ENCODE measurements at places on chromosomes 13 and 19.

- no peak for DNase-seq
These were observed 51.0 kb upstream of the RCBTB2 start for GRCh38 chr13:48583859-48584311.

DNA sequence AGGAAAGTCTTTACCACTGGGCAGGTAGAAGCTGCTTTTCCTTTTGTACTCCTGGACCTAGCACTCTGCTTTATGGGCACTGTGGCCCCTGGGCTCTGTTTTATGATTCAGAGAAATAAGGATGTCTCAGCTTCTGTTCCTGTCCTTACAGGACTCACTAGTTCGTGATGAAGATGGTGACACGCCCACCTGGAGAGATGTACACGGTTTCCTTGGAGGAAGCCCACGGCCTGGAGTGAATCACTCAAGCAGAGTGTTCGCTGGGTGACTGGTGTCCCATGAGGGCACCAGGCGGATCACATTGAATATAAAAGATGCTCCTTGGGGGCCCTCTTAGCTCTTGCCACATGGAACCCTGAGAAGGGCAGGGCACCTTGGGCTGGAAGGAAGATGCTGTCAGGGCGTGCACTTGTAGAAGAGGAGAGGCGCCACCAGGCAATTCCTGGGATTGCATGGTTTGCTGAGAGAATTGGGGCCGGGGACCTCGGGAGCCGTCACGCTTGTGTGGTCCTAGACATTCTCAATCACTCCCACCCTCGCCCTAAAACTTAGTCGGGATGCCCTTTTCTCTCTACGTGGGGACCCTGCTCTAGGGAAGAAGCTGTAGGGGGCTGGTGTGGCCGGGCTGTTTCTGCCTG, 202.6 kb downstream of the TSHZ3 start:
- DNase-seq = no peak

DNA sequence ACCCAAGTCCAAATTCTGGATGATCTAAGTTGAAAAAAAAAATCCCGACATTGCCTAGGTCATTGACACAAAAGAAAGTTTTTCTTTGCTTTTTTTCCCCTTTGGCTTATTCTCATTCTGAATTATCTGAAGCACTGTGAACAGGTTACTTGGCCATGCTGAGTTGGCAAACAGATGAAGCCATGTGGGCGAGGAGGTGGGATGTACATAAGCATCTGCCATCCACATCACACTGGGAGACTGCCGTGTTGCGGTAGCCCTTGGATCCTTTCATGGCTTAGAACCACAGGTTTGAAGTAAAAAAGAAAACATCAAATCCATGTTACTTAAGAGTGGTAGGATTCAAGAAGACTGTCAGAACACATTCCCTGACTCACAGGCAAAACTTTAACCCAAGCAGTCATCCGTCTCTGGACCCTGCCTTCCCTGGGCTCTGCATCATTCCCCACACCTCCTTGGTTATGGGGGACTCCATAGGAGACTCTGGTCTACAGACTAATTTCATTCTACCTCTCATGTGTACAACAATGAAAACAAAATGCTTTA, 242.5 kb upstream of the SERP2 start:
- DNase-seq = no peak

GRCh38 chr13:112603641-112604225, 15.8 kb upstream of the TUBGCP3 start:
- no peak for DNase-seq

- no peak for DNase-seq
These were observed 69.1 kb upstream of the WASF3 start for GRCh38 chr13:26488236-26489003.

- DNase-seq = no peak
These were observed 13.3 kb downstream of the SLC25A42 start for GRCh38 chr19:19077103-19077502.

DNA sequence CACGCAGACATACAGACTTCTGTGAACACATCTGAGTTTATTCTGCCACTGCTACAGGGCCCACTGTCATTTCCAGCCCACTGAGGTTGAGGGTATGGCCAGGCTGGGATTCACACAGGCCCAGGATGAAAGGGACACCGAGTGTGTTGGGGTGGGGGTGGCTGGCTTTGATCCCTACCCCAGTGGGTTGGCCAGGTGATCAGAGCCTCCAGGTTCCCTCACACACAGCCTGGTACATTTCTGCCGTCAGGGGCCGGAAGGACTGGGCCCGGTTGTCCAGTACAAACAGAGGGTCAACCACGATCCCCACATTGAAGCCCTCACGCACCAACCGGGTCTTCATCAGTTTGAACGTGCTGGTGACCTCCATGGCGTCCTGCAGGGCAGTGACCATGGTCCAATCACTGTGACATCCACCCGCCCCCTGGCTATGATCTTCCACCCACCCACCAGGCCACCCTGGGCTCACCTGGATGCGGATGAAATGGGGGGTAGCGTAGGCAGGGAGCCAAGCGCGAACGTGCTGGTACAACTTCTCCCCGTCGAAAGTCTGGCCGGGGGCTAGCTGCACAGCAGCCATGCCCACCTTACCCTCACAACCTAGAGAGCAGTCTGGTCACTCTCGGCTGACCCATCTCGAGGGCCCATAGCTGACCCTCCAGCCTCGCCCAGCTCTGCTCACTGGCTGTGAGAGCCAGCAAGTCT, 13.3 kb downstream of the SLC27A5 start:
- DNase-seq = no peak

DNA sequence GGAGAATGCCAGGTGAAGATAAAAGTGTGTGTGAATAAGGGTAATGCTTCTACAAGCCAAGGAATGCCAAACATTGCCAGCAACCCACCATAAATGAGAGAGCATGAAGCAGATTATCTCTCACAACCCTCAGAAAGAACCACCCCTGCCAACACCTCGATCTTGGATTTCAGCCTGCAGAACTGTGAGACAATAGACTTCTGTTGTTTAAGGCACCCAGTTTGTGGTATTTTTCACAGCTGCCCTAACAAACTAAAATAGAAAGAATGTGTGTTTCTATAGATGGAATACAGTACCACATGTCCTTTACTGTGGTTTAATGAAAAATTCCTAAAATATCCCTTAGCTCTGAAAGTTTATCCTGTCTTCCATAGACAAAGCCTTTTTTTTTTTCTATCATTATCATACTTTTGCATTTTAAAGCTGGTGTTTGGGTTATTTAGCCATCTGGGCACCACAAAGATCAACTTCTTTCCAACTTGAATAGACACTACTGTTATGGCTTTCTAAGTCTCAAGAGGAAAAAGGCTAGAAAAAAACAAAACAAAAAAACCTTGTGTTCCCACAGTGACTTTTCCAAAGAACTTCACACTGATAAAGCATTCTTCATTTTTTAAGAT, 505.6 kb downstream of the KCTD12 start:
- no peak for DNase-seq

- no peak for DNase-seq
These were observed 3.9 kb downstream of the F10 start for GRCh38 chr13:113126265-113127150.

DNA sequence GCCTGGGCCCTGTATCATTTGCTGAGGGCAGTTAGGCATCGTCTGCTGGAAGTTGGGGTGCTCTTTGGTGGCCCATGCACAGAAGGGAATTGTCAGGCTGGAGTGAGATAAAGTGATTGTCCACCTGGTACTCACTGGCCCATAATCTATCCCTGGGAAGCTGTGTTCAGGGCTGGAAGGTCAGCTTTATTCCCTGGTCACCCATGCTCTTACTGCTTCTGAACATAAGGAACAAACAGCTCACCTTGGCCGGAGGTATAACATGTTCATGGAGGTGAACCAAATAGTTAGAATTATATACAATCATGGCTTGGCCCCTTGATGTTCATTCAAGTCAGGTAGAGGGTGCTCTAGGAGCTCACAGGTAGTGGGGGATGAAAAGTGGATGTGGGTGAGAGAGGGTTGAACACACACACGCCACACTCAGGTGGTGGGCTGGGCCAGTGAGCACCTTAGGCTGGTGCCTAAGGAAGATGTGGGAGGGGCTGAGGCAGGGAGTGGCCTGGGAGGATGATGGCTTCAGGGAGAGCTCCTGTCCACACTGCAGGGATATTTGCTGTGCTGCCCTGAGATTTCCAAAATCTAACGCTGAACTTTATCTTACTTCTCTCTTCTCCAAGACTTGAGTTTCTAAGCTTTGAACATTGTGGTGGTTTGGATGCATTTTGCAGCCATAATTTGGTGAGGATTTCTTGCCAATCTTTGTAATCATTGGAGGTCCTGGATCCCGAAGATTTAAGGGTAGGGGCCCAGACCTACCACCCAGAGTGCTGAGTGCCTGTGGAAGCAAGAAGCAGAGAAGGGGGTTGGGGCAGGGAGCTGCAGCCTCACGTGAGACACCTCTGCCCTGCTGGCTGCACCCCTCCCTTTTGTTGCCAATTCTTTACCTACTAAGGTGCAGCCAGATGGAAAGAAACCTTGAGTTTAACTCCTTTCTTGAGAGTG, 420.6 kb downstream of the ZNF536 start:
- no peak for DNase-seq

- DNase-seq = no peak
These were observed 2.3 kb upstream of the TMEM91 start for GRCh38 chr19:41373993-41374392.

DNA sequence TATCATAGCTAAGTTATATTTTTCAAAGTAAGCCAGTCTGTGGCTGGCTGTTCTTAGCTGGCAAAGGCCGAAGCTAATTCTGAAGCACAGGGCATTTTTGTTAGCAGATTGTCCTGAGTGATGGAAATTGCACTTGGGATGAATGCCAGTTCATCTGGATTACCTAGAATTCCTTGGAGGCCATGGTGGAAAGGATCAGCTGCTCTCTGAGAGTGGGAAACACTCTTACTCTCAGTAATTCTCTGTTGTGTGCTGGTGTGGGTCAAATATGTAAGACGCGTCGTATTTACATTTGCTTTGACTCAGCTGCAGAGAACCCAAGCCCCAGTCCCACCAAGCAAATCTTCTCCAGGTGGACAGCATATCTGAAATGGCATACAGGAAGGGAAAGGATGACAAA, 60.7 kb upstream of the C1QTNF9B start:
- no peak for DNase-seq
